Vein endothelial cell (primary cell): ENCODE measurements at places on chromosomes 7 and 10. TPM values are rescaled to one million over a fixed set of nuclear protein-coding genes. Genes with fewer than 3 reads are reported as not detected.

Gene SLC12A9
- total RNA-seq = 36.6 and 43.1 TPM in 2 replicates

Gene DNA2
- total RNA-seq = 5.9 and 11.6 TPM in 2 replicates

Gene ZNF33B
- total RNA-seq = 13.9 and 20.3 TPM in 2 replicates

Gene PRSS37
- total RNA-seq = not detected in 2 replicates

Gene CHST12
- 8.2 and 9.1 TPM in 2 replicates for total RNA-seq
